ENCODE measurements at places on chromosomes 4 and X. TPM values are rescaled to one million over a fixed set of nuclear protein-coding genes. Genes with fewer than 3 reads are reported as not detected.

GRCh38 chrX:120144178-120144844, 14.1 kb upstream of the RHOXF2 start:
- DNase-seq, result peak; percentile 77

DNA sequence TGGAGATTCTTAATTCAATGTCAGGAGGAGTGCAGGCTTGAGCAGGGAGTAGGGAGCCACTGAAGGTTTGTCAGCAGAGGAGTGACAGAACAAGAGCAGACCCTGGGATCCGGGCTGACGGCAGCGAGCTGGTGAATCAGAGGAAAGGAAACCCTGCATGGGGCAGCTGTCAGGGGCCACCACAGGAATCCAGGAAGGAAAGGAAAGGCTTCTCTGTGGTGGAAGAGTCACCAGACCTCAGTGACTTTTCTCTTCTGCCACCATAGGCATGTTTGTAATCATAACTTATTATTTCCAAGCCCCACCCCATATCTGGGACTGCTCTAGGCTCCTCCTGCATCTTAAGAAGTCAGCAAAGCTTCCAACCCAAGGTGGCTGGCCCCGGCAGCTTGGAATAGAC, 150.9 kb downstream of the BCOR start:
- DNase-seq, result no peak

DNA sequence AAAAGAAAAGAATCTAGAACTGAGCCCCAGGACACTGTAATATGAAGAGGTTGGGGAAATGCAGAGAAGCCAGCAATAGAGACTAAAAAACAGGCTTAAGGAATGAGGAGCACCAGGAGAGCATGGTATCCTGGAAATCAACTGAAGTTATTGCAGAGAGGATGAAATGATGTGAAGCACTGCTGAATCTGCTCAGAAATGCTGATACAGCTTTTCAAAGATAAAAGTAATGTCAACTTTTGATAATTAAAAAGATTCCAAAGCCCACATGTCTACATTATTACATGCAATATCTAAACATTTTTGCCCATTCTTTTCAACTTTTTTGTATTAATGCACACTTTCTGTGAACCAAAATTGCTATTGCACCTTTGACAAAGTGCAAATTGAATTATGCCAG, 718.4 kb downstream of the ADGRL3 start:
- no peak for DNase-seq

GRCh38 chr4:142005519-142005918, 369.1 kb downstream of the IL15 start:
- DNase-seq, result no peak

GRCh38 chr4:125994024-125994423, 679.3 kb downstream of the FAT4 start:
- no peak for DNase-seq

GRCh38 chrX:69523314-69523713, 19.2 kb downstream of the NALF2 start:
- DNase-seq, result no peak

- no peak for DNase-seq
These were observed 32.4 kb downstream of the SPANXN4 start for GRCh38 chrX:143058120-143058519.

DNA sequence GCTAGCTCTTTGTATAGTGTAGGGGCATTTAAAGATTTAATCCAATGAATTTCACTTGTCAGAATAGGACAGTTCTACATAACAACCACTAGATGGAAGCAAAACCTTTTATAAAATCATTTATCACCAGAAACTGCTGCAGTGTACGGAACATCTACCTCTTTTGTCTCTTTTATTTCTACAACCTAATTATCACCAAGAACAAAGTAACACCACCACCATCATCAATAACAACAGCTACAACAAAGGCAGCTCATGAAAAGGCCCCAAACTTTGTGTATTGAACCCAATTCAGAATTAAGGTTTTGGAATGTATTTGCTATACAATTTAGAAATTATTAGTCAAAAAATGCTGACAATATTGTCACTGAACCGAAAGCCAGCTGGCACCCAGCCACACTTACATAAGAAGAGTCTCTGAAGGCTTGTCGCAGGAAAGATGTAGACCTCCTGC, 260.9 kb upstream of the RPS6KA3 start:
- DNase-seq, result peak; percentile 41

GRCh38 chrX:149996515-149996914, 58.2 kb upstream of the EOLA2 start:
- DNase-seq, result no peak

GRCh38 chrX:727738-728621, 97.4 kb downstream of the SHOX start:
- no peak for DNase-seq

DNA sequence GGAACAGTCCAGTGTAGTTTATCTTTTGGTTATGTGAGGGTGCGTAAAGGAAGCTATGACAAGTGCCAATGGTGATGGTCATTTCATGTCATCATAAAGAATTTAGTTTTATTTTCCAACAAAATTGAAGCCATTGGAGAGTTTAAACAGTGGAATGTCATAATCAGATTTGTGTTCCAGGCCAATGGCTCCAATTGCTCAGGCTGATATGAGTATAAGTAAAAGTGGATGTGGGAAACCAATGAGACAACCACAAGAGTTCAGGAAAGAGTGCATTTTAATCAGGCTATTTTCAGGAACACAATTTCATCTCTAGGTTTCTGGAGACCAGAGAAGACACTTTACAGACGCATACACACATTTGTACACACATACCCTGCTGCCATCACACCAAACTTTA, 20.7 kb downstream of the SPANXC start:
- DNase-seq, result no peak

DNA sequence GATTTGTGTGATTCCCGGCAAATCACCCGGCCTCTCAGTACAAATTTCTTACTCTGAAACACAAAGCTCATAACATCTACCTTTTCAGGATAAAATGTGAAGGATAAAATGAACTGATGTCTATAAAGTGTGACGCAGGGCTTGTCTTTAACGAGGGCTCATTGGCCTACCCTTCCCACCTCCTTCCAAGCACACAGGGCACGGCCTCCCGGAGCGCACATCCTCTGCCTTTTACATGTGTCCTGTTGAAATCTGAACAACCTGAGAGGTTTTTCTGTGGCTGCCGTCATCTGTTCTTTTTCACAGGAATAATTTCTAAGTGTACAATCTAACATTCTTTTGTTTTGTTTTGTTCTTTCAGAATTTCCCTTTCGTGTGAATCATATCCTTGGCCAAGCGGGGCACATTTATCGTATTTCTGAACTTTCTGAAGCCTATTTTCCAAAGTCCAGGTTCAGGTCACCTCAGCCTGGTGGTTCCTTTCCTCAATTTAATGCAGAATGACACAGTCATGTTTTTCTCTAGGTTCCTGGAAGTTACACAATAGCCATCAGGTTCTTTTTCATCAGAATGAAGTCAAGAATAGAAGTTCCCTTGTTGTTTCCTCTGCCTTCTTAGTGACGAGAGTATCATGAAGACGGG, 53.1 kb upstream of the SPRY1 start:
- DNase-seq, result no peak

GRCh38 chrX:489820-490219, 103.1 kb upstream of the PPP2R3B start:
- DNase-seq, result no peak

- no peak for DNase-seq
These were observed 88.3 kb downstream of the SLC34A2 start for GRCh38 chr4:25743971-25744370.

- peak; percentile 23 for DNase-seq
These were observed 1.5 kb upstream of the ANXA5 start for GRCh38 chr4:121698236-121698671.

The TCEAL5 gene
- 4.0 TPM for total RNA-seq

The MBNL3 gene
- 4.6 TPM for total RNA-seq

The DMRTC1B gene
- 4.8 TPM for total RNA-seq

The PCDH18 gene
- total RNA-seq, result 23.8 TPM

The CRMP1 gene
- 2.3 TPM for total RNA-seq

The QRFPR gene
- 0.40 TPM for total RNA-seq

The KIT gene
- 11.4 TPM for total RNA-seq

The TMPRSS11A gene
- not detected for total RNA-seq
